Hepatocyte (in vitro differentiated cells): ENCODE measurements at places on chromosomes 4 and X.

DNA sequence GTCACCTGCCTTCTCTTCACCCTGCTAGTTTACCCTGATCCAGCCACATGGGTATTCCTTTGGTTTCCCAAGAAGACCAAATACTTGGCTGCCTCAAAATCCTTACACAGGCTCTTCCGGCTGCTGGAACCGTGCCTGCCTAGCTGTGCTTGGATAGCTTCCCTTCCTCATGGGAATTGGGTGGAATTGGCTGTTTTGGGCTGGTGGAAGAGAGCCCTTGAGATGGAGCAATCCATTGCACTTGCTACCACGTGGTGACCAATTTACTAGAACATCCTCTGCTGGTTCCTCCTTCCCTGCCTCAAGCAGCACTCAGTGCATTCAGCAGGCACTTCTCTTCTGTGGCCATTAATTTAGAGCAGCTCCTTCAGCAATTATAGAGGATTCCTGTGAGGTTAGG lies 119.3 kb upstream of the AP1S2 start:
- DNase-seq, result no peak

- no peak for DNase-seq
Observed at GRCh38 chrX:154549766-154550165, 2.3 kb downstream of the IKBKG start.

DNA sequence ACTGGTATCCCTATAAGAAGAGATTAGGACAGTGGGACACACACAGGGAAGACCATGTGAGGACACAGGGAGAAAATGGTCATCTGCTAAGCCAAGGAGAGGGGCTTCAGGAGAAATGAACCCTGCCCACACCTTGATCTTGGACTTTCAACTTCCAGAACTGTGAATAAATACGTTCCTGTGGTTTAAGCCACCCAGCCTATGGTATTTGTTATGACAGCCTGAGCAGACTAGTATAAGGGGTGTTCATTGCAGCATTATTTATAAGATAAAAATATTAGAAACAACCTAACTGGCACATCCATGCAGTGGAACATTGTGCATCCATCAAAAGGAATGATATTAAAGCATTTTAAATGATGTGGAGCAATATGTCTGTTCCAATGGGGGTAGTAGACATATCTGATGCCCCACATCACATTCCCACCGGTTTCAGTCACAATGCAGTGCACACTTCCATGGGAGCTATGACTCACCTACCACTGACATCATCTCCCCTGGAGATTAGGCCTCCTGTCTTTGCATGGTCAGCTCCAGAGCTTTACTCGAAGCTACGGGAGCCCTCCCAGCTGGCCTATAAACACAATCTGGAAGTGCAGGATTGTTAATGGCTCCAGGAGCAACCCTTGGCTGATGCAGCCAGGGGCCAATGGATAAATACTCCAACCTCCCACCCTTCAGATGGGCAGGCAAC lies 38.9 kb upstream of the MAMLD1 start:
- DNase-seq, result peak; percentile 57

DNA sequence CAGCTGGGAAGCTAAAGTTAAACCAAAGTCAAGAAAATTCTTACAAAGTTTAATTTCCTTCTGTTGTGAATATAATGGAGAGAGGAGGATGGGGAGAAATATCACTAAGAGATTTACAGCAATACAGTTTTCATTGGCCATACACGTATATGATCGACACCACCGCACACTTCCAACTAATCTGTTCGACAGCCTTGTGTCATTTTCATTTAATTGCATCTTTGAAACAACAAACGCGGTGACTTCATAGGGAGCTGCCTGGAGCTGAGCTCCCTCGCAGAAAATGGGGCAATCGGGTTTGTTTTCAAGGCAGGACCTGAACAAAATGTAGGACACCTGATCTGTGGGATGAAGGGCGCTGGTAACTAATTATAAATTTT lies 1.3 kb downstream of the PTPN13 start:
- DNase-seq, result peak; percentile 30

GRCh38 chr4:100985576-100985975 lies 361.8 kb downstream of the PPP3CA start:
- no peak for DNase-seq

DNA sequence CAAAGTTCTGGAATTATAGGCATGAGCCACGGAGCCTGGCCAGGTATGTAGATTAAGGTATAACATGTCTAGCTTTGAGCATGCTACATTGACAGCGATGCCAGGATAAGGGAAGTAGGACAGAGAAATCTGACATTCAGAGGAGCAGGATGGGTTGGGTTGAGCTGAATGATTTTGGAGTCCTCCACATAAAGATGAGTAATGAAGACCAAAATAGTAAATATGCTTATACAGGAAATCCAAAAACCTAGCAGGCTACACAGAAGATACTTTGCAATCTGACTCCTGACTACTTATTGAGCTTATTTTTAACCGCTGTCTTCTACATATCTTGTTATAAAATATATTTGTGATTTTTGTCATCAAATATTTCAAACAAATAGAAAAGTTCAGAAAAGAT lies 69.7 kb downstream of the PDGFC start:
- no peak for DNase-seq

GRCh38 chr4:48970471-48970921 lies 15.6 kb upstream of the CWH43 start:
- DNase-seq, result no peak
